Stimulated activated CD4-positive, alpha-beta T cell treated with anti-CD3 and anti-CD28 coated beads, Interleukin-12 subunit alpha, Interleukin-12 subunit beta, amount 100 ng/mL, for 48 hours (primary cell): ENCODE measurements at places on chromosomes 7 and 10.
A peak's percentile ranks its signal among the peaks of the same experiment; 100 is the strongest.

DNA sequence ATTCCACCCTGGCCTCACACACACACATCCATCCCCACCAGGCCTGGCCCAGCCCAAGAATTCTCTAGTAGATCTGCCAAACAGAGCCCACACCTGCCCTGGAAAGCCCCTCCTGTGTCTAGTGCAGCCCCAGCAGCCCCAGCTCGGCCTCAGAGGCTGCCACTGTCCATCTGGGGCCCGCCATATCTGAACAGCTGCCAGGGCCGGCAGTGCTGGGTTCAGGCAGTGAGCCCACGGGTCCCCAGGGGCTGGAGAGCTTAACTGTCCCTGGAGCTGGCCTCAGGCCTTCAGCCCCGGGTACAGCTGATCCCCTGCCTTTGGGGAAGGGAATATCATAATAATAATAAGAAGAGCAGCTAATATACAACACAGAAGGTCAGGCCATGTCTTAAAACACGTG is 574 bp downstream of the MYL10 start:
- DNase-seq = no peak

DNA sequence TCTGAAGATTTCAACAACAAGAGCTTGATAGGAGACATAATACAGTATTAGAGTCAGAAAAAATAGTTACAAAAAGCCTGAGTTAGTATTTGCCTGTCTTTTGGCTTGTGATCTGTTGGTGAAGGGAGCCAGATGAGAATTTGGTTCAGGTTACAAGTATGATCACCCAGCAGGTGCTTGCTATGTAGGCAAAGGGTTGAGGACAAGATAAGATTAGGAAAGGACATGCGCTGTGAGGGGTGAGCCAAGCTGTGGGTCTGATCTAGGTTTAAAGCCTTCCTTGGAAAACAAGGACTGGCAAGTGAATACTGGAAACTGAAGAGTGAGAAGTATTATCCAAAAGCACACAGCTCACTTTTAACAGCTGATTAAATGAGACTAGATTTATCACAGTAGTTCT is 28.7 kb upstream of the CD36 start:
- DNase-seq = no peak

DNA sequence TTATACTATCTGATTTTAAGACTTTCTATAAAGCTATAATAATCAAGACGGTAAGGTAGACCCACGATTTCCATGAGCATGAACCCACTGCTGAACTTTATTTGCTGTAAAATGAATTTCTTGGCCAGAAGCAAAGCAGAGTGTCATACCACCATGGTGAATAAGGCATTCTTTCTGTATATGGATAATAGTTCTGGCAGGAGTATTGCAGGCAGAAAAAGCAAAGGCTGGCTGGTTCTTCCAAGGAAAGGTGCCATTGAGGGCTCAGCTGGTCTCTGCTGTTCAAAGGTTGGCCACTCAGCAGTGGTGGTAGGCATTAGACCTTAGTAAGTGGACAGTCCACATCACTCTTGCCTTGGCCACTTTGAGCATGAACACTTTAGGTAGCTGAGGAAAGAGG is 104.1 kb upstream of the KCNMA1 start:
- no peak for DNase-seq

DNA sequence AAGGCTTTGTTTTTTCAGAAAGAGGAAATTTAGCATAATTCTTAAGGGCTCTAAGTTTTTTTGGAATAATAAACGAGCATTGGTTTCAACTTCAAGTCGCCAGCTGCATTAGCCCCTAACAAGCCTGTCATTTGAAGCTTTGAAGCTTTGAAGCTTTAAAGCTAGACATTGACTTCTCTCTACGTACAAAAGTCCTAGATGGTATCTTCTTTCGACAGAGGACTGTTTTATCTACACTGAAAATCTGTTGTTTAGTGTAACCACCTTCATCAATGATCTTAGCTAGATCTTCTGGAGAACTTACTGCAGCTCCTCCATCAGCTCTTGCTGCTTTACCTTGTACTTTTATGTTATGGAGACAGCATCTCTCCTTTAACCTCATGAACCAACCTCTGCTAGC is 79.6 kb upstream of the TMEM72 start:
- DNase-seq = no peak

DNA sequence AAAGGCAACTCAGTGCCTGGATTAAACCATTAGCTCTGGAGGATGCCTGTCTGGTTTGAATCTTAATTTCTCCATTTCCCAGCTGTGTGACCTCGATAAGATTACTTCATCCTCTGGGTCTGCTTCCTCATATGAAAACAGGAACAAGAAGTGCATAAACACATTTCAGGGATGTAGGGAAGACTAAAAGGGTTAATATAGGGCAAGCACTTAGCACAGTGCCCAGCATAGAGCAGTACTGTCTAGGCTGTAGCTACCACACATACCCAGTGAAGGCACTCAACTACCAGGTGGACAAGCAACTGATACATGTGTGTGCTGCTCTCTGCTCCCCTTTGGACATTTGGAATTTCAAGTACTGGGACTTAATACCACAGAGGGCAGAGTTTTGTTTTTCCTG is 85.4 kb downstream of the KCNMA1 start:
- no peak for DNase-seq

GRCh38 chr7:34928052-34928451 is 109.2 kb downstream of the DPY19L1 start:
- peak; percentile 41 for DNase-seq

- DNase-seq = peak; percentile 54
These were observed 8.0 kb downstream of the RSU1 start for GRCh38 chr10:16809074-16809718.

GRCh38 chr7:136891850-136892249 is 23.4 kb downstream of the CHRM2 start:
- no peak for DNase-seq

DNA sequence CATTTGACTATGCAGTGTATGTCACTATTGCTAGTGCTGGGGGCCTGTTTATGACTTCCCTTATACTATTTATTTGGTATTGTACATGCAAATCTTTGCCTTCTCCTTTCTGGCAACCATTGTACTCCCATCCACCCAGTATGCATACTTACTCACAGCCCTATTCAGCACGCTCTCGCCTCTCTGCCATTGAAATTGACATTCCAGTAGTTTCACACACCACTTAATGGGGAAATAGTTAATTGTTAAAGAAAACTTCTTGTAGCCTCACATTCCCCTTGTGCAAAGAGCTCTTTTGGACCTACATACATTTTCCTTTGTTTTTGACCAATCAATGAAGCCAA is 9.9 kb downstream of the CLDN12 start:
- no peak for DNase-seq

DNA sequence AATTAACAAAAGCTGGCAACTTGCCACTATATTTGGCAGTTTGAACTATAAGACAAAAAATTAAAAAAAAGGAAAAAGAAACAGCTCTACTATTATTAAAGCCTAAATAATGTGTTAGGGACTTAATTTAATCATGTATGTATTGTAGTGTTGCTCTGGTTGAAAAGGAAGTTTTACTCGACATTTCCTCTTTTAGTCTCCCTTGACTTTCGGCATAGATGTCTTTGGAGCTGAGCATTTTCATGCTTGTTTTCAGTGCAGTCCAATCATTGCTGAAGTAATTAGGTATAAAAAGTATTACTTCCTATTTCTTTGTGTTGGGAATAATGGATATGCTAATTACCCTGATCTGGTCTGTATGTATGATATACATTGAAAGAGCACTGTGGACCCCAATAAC is 216.8 kb upstream of the KLF6 start:
- no peak for DNase-seq

DNA sequence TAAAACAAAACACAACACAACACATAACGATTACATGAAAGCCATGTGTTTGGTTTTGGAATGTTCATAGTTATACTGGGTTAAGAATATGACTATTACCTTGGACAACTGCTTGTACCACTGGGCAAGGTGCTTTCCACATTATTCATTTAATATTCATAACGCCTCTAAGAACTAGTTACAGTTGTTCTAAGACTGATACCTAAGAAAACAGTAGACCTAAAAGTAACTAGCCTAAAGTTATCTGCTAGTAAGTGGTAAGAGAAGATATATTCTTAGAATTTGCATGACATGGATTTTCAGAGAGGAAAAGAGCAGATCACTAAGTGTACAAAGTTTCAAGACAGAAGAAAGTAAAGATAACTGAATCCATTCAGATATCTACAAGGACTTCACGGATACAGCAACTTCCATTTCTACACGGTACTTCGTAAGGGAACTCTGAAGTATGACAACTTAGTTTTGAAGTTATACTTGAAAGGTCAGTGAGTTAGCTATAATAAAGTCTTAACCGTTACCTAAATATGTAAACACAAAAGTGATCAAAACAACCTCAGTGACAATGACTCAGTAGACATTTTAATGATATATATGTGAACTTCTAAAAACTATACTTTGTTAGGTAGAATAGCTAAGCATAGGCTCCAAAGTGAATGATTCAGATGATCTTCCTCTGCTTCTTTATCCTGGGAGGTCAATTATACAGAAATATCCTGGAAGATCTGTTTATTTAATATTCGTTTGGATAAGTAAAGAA is 65.1 kb downstream of the MINDY3 start:
- no peak for DNase-seq

- no peak for DNase-seq
These were observed 141.6 kb upstream of the GDF10 start for GRCh38 chr10:47158116-47159071.

DNA sequence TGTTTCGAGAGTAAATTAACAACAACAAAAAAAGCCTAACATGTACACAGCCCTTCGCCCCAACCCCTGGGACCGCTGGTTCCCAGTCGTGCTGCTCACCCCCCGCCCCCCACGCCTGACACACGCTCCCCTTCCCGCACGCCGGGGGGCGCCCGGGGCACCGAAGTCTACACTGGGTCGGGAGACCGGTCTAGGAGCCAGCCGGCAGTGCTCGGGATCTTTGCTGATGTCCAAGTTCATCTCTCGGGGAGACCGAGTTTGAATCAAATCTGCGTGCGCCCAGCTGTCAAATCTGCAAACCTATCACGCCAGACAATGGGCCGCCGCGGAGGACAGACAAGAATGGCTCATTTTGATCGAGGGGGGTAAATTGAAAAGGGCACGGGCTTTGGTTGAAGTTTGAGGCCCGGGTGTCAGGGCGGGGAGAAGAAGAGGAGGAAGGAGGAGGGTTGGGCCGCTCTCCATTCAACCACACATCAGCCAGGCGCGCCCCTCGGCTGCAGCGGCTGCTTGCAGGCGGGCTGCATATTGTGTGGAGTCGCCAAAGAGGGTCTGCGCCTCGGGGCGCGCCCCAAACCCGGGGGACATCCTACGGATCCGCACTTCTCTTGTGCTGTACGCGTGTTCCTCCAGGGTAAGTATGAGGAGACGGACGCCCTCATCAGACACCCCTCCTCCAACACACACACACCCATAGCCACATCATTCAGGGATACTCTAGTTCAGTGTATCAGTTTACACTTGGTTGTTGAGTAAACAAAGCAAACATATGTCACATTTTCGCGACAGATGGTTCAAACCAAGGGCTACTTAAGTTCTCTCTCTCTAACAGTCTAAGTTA is 1.3 kb upstream of the GFRA1 start:
- no peak for DNase-seq

DNA sequence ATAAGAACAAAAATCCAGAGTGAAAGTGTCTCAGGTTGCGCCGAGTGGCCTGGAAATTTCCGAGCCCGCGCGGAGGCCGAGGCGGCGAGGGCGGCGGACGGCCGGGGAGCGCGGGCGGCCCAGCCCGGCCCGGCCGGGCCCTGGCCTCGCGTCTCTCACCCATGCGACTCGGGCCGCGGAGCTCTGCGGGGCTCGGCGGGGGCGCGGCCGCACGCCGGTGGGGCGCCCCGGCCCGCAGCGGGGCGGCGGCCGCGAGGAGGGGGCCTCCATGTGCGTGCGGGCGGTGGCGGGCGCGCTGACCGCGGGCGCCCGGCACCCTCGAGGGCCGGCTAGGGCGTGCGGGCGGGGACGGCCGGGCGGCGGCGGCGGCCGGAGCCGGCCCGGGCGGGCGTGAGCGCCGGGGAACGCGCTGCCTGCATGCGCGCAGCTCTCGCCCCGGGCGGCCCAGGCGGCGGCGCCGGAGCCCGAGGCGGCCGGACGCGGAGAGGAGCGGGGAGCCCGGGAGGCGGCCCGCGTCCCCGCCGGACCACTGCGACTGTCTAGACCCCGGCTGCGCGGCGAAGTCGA is 302 bp upstream of the EN2 start:
- DNase-seq = no peak

DNA sequence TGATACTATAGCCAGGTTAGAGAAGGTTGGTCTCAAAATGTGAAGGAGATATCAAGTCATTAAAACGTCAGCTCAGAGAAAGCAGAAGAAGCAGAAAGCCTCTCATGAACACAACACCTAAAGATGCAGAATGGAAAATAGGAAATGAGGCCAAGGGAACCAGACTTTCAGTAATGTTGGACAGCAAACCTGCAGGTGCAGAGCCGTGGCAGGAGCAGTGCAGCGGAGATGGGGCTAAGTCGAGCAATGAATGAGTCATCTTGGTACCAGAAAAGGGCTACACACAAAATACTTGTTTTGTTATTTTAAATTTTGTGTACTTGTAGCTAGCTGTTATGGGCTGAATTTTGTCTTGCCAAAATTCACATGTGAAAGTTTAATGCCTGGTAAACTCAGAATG is 479.6 kb upstream of the POM121L12 start:
- DNase-seq = no peak

GRCh38 chr10:123402656-123403055 is 248.5 kb downstream of the BUB3 start:
- no peak for DNase-seq

GRCh38 chr7:104862719-104863118 is 151.3 kb upstream of the KMT2E start:
- DNase-seq = no peak

DNA sequence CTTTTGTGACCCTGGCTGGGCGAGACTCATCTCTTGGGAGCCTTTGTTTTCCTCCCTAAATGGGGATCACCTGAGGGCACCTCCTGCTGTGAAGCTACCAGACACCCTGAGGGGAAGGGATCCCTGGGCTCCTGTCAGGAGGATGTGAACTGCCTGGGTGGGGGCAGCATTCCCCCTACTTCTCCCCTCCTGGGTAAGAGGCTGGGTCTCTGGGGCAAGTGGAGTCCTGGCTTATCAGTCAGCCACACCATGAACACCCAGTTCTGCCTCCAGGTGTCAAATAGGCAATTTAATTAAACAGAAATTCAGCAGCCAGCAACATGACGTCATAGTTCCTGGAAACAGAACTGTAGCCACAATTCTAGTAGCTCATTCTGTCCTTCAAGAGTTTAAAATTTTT is 97.7 kb upstream of the RET start:
- DNase-seq = no peak

DNA sequence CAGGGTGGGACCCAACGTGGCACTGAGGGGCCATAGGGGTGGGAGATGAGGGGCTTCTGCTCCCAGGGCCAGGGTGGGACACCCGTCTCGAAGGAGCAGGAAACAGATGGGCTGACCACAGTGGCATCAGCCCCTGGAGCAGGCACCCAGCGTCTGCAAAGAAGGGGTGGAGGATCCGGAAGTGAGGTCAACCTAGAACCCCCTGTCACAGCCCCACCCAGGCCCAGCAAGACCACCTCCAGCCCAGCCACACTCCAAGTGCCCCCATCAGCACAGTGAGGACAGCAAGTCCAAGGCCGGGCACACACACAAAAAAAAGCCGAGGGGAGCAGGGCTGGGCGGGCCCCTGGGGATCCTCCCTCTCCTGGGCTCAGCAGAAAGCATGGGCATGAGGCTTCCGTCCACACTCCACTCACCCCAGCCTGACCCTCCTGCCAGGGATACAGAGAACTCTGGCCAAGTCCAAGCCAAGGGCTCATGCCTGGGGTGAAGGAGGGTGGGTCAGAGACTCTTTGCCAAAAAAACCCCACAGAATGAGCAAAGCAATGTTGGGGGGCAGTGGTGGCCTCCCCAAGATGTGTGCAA is 111.0 kb downstream of the FOXL3 start:
- DNase-seq = no peak

- no peak for DNase-seq
These were observed 313.9 kb downstream of the BMPER start for GRCh38 chr7:34219153-34219718.
